ENCODE measurements at places on chromosomes 3 and 15.

DNA sequence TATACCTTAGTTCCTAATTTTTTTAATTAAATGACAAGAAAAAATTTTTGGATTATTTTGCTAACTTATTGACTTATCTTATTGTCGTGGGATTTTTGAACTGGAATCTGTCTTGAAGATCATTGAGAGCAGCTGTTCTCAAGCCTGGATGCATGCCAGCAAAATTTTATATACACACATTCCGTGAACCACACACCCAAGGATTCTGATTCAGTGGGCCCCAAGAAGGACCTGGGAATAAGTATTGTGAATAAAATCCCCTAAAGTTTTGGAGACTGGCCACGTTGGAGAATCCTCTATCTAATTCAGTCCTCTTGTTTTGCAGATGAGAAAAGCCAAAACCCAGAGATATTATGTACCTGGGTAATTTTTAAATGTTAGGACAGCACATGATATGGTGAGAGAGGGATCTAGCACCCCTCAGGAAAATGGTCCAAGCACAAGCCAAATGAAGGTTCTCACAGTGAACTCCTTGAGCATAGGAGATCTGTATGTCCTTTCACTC lies 55.2 kb downstream of the UNC13C start:
- no peak overlapping the region for H3K4me3 ChIP-seq
- H3K4me1 ChIP-seq: no peaks in the 10 kb centered on the region
- DNase-seq: no peak
- no peaks in the 10 kb centered on the region for H3K36me3 ChIP-seq
- no peaks in the 10 kb centered on the region for H3K27me3 ChIP-seq
- no peak overlapping the region for H3K27ac ChIP-seq

- peaks cover 51% of the 10 kb centered on the region for H3K4me1 ChIP-seq
- no peak overlapping the region for H3K4me3 ChIP-seq
- no peaks in the 10 kb centered on the region for H3K27me3 ChIP-seq
- H3K27ac ChIP-seq: peak overlapping the region; percentile 65
- H3K36me3 ChIP-seq: peaks cover 82% of the 10 kb centered on the region
Observed at GRCh38 chr3:156547637-156548036, 7.3 kb downstream of the SSR3 start.

- no peak overlapping the region for H3K4me3 ChIP-seq
- no peaks in the 10 kb centered on the region for H3K4me1 ChIP-seq
- no peaks in the 10 kb centered on the region for H3K27me3 ChIP-seq
- H3K36me3 ChIP-seq: no peaks in the 10 kb centered on the region
Observed at GRCh38 chr3:118181274-118181673, 853.4 kb downstream of the IGSF11 start.

- no peaks in the 10 kb centered on the region for H3K27me3 ChIP-seq
- no peak overlapping the region for H3K4me3 ChIP-seq
- no peak overlapping the region for H3K27ac ChIP-seq
- DNase-seq: no peak
Observed at GRCh38 chr3:42799376-42799775, 4.9 kb downstream of the HIGD1A start.

GRCh38 chr15:51285399-51285798 lies 53.0 kb downstream of the CYP19A1 start:
- H3K36me3 ChIP-seq: no peaks in the 10 kb centered on the region
- peaks cover 7% of the 10 kb centered on the region for H3K4me1 ChIP-seq
- H3K27me3 ChIP-seq: peaks cover 32% of the 10 kb centered on the region
- no peak overlapping the region for H3K27ac ChIP-seq
- H3K4me3 ChIP-seq: no peak overlapping the region
- no peak for DNase-seq

DNA sequence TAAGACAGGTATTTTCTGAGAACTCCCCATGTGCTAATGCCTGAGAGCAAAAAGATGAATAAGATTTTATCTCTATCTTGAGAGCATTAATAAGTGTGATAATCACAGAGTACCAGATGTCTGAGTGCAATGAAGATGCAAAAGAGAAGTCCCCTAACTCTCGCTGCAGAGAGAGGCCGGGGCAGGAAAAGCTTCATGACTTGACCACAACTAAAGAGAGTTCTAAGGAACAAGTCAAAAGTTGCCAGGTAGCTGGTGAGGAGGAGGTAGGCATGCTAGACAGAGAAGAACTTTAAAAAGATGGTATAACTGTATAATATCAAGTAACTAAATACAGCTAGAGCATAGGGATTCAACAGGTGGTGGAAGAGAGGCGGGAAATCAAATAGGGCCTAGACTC lies 28.8 kb downstream of the MTMR10 start:
- H3K27me3 ChIP-seq: no peaks in the 10 kb centered on the region
- H3K4me3 ChIP-seq: no peak overlapping the region
- H3K36me3 ChIP-seq: peaks cover 60% of the 10 kb centered on the region
- H3K27ac ChIP-seq: no peak overlapping the region
- DNase-seq: no peak

DNA sequence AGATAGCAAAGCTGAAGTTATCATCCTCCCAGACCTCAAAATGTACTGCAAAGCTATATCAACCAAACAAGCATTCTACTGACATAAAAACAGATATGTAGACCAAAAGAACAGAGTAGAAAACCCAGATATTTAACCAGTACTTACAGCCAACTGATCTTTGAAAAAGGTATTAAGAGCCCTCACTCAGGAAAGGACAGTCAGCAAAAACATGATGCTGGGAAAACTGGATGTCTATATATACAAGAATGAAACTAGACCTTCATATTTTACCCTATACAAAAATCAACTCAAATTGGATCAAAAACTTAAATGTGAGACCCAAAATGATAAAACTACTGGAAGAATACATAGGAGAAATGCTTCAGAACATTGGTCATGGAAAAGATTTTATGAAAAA lies 87.5 kb upstream of the MME start:
- H3K27me3 ChIP-seq: no peaks in the 10 kb centered on the region
- H3K27ac ChIP-seq: no peak overlapping the region
- H3K4me3 ChIP-seq: no peak overlapping the region
- no peak for DNase-seq
- H3K4me1 ChIP-seq: no peaks in the 10 kb centered on the region
- H3K36me3 ChIP-seq: no peaks in the 10 kb centered on the region

GRCh38 chr3:112228786-112229185 lies 65.2 kb downstream of the SLC9C1 start:
- H3K4me1 ChIP-seq: no peaks in the 10 kb centered on the region
- H3K27ac ChIP-seq: no peak overlapping the region
- no peak for DNase-seq

GRCh38 chr3:115788921-115789470 lies 165.7 kb downstream of the GAP43 start:
- H3K36me3 ChIP-seq: peaks cover 6% of the 10 kb centered on the region
- no peaks in the 10 kb centered on the region for H3K27me3 ChIP-seq
- peaks cover 21% of the 10 kb centered on the region for H3K4me1 ChIP-seq
- DNase-seq: no peak
- H3K4me3 ChIP-seq: no peak overlapping the region

DNA sequence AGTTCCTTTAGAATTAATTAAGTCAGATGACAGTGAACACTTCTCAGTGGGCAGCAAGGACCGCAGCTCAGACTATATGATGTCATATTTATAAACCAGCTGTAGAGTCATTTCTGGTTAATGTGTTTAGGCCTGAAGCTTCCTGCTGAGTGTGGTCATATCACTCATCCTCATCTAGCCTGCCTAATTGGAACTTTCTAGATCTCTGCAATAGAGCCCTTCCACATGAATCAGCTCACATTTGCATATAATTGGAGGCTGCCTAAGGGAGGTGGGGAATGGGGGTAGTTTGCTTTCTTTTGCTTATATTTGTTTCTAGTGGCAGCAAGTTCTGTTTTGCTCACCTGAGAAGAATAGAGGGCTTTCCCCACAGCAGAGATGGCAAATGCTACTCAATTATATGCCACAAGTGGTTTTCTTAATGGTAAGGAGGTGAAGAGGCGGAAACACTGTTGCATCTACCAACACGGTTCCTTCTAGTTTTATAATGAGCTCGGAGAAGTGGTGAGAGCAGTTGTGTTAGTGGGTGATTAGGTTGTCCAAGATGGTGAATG lies 148.1 kb downstream of the KLHL25 start:
- no peaks in the 10 kb centered on the region for H3K27me3 ChIP-seq
- H3K4me3 ChIP-seq: peak overlapping the region; percentile 75
- peak; percentile 52 for DNase-seq
- peaks cover 24% of the 10 kb centered on the region for H3K4me1 ChIP-seq

DNA sequence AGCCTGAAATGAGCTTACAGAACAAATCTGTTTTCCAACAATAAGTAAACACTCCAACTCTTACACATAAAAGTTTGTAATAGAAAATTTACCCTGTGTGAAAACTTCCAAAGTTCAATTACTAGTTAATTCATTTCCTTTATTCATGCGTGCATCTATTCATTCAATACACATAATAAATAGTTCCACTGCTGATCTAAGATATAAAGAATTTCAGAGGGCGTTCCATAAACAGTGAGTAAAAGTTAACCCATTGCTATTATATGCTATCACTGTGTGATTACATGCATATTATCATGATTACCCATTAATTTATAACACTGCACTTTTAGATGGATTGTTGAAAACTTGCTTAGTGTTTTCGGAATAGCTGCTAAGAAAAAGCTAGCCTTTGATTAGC lies 36.2 kb upstream of the CFAP20DC start:
- H3K27ac ChIP-seq: no peak overlapping the region
- no peaks in the 10 kb centered on the region for H3K4me1 ChIP-seq
- DNase-seq: no peak
- peaks cover 9% of the 10 kb centered on the region for H3K27me3 ChIP-seq

DNA sequence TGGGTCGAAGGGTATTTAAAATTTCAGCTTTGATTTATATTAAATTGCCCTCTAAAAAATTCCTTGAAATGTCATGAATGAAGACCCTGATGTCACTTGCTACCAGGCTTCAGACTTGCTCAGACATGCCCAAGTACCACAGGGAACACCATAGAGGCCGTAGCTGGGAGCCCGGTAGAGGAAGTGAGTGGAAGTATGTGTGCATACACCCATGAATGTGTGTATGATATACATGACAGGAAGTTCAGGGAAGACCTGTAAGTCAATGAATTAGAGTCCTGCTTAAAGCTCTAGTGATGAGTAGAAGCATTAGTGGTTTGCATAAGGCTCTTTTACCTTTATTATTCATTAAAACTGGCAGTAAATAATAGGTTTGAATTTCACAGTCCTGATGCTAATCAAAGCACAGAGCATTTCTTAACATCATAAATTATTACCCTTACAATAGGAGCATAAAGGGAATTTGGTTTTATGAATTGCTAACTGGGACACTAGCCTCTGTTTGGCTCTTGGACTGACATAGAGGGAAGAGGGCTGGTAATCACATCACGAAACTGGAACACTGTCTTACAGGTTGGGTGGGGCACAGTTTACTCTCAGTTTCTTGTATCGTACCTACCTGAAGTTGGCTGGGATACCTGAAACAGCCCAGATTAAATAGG lies 144.4 kb downstream of the CHST2 start:
- no peaks in the 10 kb centered on the region for H3K27me3 ChIP-seq
- H3K4me3 ChIP-seq: no peak overlapping the region
- no peaks in the 10 kb centered on the region for H3K4me1 ChIP-seq
- no peak for DNase-seq
- H3K36me3 ChIP-seq: peaks cover 9% of the 10 kb centered on the region

- no peaks in the 10 kb centered on the region for H3K27me3 ChIP-seq
- peaks cover 16% of the 10 kb centered on the region for H3K36me3 ChIP-seq
- DNase-seq: no peak
- H3K4me3 ChIP-seq: peak overlapping the region; percentile 88
- peak overlapping the region; percentile 97 for H3K27ac ChIP-seq
- H3K4me1 ChIP-seq: peaks cover 15% of the 10 kb centered on the region
Observed at GRCh38 chr15:43509660-43510199, 7.7 kb upstream of the MAP1A start.

- H3K27me3 ChIP-seq: no peaks in the 10 kb centered on the region
- no peak overlapping the region for H3K27ac ChIP-seq
- no peak overlapping the region for H3K4me3 ChIP-seq
- peaks cover 8% of the 10 kb centered on the region for H3K4me1 ChIP-seq
- no peaks in the 10 kb centered on the region for H3K36me3 ChIP-seq
Observed at GRCh38 chr3:177795859-177796258, 598.6 kb upstream of the TBL1XR1 start.

GRCh38 chr15:95176794-95177577 lies 945.6 kb downstream of the MCTP2 start:
- no peak overlapping the region for H3K4me3 ChIP-seq
- H3K36me3 ChIP-seq: no peaks in the 10 kb centered on the region
- H3K4me1 ChIP-seq: no peaks in the 10 kb centered on the region
- no peaks in the 10 kb centered on the region for H3K27me3 ChIP-seq
- no peak overlapping the region for H3K27ac ChIP-seq

DNA sequence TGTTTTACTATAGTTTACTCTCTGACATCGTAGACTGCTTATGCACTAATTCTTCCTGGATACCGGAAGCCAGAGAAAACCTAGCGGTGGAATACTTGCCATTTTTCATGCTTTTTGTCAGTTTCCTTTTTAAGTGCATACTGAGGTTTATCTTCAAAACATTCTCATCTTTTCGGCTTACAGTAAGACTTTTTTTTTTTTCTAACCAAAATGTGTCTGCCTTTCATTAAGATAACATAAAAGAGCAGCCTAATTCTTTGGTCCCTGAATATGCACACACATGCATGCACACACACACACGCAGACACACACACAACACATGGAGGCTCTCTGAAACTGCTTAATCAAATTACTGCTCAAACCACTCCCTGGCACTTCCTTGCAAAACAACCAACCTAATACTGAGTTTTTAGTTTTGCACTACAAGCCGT lies 1.3 kb downstream of the ZNF445 start:
- H3K4me1 ChIP-seq: peaks cover 23% of the 10 kb centered on the region
- H3K27ac ChIP-seq: peak overlapping the region; percentile 96
- peaks cover 5% of the 10 kb centered on the region for H3K36me3 ChIP-seq
- no peak for DNase-seq
- peak overlapping the region; percentile 92 for H3K4me3 ChIP-seq
- H3K27me3 ChIP-seq: no peaks in the 10 kb centered on the region

GRCh38 chr3:188407158-188407880 lies 253.4 kb downstream of the LPP start:
- H3K27me3 ChIP-seq: no peaks in the 10 kb centered on the region
- no peak overlapping the region for H3K4me3 ChIP-seq
- peaks cover 20% of the 10 kb centered on the region for H3K4me1 ChIP-seq
- peaks cover 4% of the 10 kb centered on the region for H3K36me3 ChIP-seq

GRCh38 chr3:106299300-106300098 lies 430.7 kb upstream of the CBLB start:
- H3K27me3 ChIP-seq: no peaks in the 10 kb centered on the region
- H3K27ac ChIP-seq: peak overlapping the region; percentile 18
- no peak for DNase-seq
- peaks cover 2% of the 10 kb centered on the region for H3K36me3 ChIP-seq
- H3K4me3 ChIP-seq: no peak overlapping the region
